Frontal cortex (tissue), 4 donors: ENCODE measurements at places on chromosomes 7 and 10.

- DNase-seq = no peak
Observed at GRCh38 chr10:18886102-18886501, 162.5 kb upstream of the MALRD1 start.

- no peak for DNase-seq
Observed at GRCh38 chr10:90738885-90739284, 119.0 kb downstream of the HTR7 start.

GRCh38 chr7:30894866-30895605 is 16.6 kb upstream of the AQP1 start:
- no peak for DNase-seq

- no peak for DNase-seq
Observed at GRCh38 chr10:74186678-74187077, 35.7 kb downstream of the ADK start.

DNA sequence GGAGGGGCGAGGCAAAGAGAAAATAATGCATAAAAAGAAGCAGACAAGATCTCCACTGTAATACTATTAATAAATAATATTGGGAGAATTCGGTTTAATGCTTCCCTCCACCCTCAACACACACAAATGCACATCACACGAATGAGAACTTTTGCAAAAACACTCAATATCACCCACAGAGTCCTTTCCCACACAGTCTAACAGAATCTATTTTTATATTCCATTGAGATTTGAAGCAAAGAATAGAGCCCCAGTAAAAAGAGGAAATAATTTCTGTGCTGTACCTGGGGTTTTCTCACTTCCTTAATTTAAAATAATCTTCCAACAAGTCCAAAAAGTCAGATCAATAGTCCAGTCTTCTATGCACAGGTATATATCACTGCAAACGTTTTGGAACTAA is 17.0 kb downstream of the PIK3AP1 start:
- no peak for DNase-seq

DNA sequence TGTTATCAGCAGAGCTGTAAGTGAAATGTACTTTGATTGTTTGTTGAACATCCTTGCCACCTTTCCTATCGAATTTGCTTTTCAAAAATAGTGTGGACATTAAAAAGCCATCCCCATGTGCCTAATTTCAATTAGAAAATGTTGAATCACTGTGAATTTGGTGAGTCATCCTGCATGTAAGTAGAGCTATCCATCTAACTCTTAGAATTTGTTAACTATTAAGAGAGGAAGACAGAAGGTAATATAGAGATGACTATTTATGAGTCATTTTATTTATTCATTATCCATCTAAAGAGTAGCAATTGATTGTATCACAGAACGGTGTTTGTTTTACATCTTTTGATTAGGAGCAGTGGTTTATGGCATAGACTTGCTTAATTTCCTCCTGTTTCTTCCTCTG is 154.7 kb downstream of the MGMT start:
- no peak for DNase-seq

- DNase-seq = no peak
Observed at GRCh38 chr7:122384528-122384927, 80.0 kb upstream of the FEZF1 start.

- DNase-seq = no peak
Observed at GRCh38 chr10:34010891-34011290, 676.4 kb upstream of the NRP1 start.

DNA sequence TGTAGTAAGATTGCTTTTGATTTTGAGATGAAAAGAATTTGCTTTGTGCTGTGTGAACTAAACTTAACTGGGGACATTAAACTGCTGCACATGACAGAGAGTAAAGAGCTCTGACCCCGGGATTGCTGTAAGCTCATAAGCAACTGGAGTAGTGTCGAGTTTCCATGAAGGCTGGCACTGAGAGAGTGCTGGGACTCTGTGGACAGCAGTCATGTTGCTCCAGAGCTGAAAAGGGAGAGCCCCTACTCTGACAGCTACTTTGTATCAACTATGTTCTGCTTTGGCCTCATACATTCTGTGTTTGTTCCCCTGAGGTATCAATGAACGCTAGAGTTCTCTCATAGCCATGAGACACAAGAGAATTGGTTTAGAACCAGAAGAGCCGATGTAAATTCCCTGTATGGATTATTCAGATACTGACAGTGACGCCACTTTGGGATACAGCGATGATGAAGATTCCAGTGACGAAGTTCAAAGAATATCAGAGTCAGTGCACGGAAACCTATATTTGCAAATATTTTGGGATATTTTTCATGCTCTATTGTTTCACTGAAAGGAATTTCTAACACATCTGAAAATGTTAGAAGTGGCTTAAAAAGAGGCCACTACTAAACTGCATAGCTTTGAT is 185.9 kb upstream of the DKK1 start:
- no peak for DNase-seq

DNA sequence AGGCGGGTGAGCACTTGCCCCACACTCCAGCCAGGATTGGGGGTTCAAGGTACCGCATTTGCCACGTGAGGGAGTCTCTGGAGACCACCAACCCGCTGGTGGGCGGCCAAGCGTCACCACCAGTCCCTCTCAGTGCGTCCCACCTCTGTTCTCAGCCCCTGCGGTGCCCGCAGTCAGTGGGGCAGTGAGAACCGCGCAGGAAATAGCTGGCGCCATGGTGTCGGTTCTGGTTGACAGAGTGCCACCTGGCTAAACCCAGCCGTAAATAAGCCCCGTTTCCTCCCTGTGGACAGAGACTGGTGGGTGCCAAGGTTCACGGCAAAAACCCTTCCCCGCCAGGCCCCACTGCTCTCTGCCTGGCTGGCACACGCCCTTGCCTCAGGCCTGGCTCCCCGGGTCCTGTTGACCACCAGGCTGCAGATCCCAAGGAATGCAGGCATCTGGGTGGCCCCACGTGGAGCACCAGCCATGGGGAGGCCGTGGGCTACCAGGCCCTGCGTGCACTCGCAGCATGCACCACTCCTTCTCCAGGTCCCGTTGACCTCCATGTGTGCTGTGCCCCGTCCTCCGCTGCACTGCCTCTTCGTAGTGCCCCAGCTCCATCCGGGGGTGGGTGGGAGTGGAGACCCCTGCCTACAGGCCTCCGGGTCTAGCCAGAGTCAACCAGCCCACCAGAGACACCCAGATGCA is 140.0 kb downstream of the LHPP start:
- no peak for DNase-seq

DNA sequence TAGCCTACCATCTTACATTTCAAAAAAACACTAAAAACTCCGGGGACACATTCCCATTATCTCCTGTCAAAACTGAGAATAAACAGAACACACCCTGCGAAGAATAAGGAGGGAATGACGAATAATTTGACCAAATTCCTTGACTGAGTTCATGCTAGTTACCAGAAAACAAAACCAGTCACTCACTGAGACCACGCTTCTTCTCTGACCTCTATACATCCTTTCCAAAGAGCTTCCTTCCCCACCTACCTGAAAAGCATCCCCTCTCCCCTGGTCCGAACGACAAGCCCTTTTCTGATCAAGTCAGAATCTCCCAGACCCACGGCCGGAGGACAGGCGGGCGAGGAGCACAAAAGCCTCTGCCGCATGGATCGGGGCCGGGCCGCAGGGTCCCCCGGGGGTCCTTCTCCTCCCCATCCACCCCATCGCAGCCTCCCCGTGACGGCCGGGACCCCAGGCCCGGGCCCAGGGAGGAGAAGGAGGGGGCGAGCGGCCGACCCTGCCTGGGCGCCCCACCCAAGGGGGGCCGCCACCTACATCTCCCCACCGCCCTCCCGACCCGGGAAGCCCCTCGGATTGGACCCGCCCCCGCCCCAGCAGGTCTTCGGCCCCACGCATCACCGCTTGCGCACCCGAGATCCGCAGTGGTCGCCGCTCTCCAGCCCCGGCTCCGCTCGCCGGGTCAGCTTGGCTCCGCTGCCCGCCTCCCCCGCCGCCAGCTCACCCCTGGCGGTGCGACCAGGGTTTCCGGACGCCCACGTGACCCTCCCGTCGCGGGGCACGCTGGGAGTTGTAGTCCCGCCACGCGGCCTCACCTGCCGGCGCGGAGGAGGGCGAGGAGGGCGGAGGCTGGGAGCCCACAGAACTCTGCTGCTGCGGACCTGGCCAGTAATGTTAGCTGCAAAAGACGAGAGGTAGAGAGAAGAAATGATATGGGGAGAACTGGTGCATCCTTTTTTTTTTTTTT is at the start of gene SLC37A3:
TSS of gene SLC37A3 (minus strand) at position 747 of the 967 bp plus-strand sequence. CDS start 16,004 bp downstream, outside the sequence.
- DNase-seq = peak; percentile 96

GRCh38 chr10:94042001-94042833 is 48.5 kb downstream of the PLCE1 start:
- DNase-seq = no peak

- DNase-seq = no peak
Observed at GRCh38 chr7:137880432-137880831, 33.7 kb upstream of the DGKI start.

GRCh38 chr7:128701062-128701785 is 29.1 kb downstream of the GARIN1A start:
- DNase-seq = no peak

DNA sequence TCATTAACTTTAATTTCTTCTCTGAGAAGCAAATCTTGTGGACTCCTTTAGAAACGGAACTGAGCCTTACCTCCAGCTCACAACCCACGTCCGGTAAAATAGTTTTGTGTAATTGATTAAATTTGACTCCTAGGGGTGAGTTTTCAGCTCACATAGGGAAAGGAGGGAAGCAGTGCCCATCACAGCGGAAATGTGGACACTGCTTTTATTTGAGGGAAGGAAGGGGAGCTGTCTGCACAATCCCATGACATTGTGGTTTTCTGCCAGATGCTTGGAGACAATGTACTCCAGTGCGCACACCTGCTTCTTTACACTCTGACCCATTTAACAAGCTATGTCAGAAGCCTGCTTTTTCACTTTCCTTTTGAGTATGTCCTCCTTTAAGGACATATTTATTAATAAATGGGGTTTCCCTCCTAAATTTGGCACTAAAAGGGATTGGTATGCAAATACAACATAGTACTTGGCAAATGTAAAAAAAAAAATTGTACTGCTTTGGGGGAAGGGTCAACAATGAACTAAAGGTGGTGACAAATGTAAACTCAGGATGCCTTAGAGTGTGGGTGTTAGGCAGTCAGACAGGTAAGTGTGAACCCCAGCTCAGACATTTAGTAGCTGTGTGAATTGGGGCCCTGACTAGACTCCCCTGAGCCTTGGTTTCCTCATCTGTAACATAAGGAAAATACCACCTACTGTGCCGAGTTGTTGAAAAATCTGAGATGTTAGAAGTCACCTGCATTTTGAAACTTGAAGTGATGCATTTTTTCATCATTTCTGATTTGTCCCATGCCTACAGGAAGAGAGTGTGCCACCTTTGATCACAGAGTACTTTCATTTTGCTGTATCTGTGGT is 90.2 kb upstream of the KLF6 start:
- no peak for DNase-seq

DNA sequence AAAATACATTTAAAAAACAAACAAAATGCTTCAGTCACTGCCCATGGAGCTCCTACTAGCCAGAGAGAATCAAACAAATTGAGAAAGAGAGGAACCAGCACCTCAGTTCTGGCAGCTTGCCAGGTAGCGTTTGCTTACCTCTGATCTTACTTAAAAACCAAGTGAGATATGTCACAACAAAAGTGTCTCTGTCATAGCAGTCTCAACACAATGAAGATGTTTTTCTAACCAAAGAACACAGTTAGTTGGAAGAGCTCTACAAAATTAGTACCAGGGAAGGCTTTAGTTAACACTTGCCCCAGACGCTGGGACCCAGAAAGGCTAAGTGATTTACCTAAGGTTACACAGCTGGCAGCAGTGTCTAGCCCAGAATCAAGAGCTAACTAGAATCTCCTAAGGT is 3.4 kb downstream of the DOCK4 start:
- DNase-seq = no peak

- no peak for DNase-seq
Observed at GRCh38 chr10:85650791-85651496, 715.7 kb downstream of the GRID1 start.

GRCh38 chr10:12665501-12665900 is 316.2 kb downstream of the CAMK1D start:
- DNase-seq = no peak

DNA sequence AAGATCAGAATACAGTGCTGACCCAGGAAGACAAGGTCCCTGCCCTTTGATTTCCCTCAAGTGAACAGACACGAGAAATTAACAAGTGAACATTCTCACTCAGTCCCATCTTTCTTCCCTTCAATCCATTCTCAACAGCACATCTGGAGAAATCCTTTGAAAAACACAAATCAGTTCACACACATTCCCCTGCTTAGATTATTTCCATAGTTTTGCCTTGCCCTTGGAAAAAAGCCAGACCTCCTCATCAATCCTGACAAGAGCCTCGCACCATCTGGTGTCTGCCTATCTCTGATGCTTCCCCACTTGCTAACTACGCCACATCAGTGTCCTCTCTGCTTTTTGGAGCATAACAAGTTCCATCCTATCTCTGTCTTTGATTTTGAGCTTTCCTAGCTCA is 94.4 kb upstream of the KIAA1217 start:
- no peak for DNase-seq

DNA sequence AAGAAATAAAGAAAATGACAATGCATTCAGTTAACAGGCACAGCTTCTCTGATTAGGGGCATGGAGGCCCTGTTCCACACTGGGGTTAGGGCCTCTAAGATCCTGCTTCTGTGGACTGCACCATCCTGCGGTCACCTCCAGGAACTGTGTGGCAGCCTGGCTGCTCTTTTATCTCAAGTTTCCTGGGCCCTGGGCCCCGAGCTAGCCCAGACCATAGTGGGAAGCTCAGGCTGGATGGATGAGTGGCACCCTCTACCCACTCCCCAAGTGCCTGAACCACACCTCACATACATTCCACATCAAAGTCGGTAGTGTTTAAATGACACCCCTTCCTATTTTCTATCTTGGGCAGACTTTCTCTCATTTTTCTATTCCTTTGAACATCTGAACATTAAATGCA is 461.5 kb upstream of the MKI67 start:
- no peak for DNase-seq

- no peak for DNase-seq
Observed at GRCh38 chr10:3186368-3186767, 13.8 kb upstream of the PITRM1 start.

- DNase-seq = peak; percentile 35
Observed at GRCh38 chr10:103111031-103111917, 81.8 kb downstream of the NT5C2 start.

GRCh38 chr7:101739775-101740398 is 77.5 kb upstream of the CUX1 start:
- no peak for DNase-seq

- peak; percentile 16 for DNase-seq
Observed at GRCh38 chr7:72493850-72494661, 81.9 kb upstream of the CALN1 start.

- DNase-seq = no peak
Observed at GRCh38 chr7:106841896-106842390, 23.1 kb upstream of the PIK3CG start.

DNA sequence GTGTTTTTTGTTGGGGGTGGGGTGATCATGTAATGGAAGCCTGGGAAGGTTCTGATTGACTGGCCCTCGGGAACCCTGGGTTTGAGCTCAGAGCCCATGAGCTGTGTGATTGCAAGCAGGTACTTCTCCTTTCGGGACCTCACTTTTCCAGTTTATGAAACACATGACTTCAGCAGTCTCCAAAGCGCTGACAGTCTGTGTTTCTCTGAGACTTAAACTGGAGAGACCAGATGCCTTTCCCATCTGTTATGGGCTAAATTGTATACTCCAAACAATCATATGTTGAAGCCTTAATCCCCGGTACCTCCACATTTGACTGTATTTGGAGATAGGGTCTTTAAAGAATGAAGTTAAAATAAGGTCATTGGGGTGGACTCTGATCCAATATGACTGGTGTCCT is 493.6 kb downstream of the GALNT17 start:
- DNase-seq = no peak

GRCh38 chr10:30155401-30155800 is 96.0 kb upstream of the JCAD start:
- no peak for DNase-seq

GRCh38 chr10:119103903-119104653 is at the start of gene DENND10:
DENND10 (plus strand) TSS chr10:119104113; CDS start chr10:119104143, 30 bp downstream.
- peak; percentile 96 for DNase-seq

GRCh38 chr7:94529516-94529915 is 19.9 kb downstream of the CASD1 start:
- DNase-seq = no peak
